Stimulated activated CD8-positive, alpha-beta memory T cell treated with anti-CD3 and anti-CD28 coated beads, Interleukin-7, amount 100 ng/mL, for 1 hour (primary cell): ENCODE measurements at places on chromosomes 12 and 14.

DNA sequence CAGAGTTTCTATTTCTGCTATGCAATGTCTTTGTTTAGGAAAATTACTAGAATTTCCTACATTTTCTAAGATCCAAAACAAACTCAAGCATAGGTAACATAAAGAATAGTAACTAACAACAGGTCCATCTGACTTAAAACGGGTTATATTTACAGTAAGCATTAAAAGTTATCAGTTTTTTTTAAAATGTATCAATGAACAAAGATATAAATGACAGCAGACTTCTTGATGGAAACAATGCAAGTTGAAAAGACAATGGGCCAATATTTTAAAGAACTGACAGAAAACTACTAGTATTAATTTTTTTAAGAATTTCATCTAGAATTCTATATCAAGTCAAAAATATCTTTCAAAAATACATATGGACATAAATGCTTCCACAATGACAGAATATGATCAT, 367.1 kb upstream of the MGAT4C start:
- no peak for DNase-seq

DNA sequence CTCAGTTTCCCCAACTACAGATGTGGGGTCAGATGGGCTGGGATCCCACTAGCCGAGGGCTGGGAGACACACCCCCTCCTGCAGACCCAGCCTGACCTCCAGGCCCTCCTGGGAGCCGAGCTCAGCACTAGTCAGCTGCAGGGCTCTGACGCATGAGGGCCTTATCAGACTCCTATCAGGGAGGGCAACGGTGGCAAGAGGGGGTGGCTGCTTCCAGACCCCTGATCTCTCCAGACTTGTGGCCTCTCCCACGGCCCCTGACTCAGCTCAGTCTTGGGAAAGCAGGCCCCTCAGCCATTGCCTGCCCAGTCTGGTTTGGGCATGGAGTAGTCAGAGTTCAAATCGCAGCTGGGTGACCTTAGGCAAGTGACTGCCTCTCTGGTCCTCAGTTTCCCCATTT, 2.5 kb downstream of the RASAL1 start:
- no peak for DNase-seq

- no peak for DNase-seq
These were observed 1.2 kb downstream of the UNC119B start for GRCh38 chr12:120711411-120711810.

GRCh38 chr12:123271001-123271668, 521 bp downstream of the CDK2AP1 start:
- DNase-seq, result peak; percentile 53

GRCh38 chr14:103319422-103319821, 14.6 kb upstream of the EIF5 start:
- DNase-seq, result no peak

DNA sequence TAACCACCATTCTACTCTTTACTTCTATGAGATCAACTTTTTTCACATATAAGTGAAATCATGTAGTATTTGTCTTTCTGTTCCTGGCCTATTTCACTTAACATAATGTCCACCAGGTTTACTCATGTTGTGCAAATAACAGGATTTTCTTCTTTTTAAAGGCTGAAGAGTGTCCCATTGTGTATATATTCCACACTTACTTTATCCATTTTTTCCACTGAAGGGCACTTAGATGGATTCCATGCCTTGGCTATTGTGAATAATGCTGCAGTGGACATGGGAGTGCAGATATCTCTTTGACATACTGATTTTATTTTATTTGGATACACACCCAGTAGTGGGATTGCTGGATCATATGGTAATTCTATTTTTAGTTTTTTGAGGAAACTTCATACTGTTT, 181.1 kb upstream of the HMGA2 start:
- no peak for DNase-seq

- DNase-seq, result no peak
These were observed 15.8 kb downstream of the ATP5MC2 start for GRCh38 chr12:53660041-53660440.
